ENCODE measurements at places on chromosomes 3 and 15. TPM values are rescaled to one million over a fixed set of nuclear protein-coding genes. Genes with fewer than 3 reads are reported as not detected.

GOLGA8R gene
- total RNA-seq = 6.1 TPM

TEX55 gene
- total RNA-seq = not detected

RMDN3 gene
- total RNA-seq = 67.6 TPM

ADAMTS9 gene
- total RNA-seq = 14.5 TPM

KCNAB1 gene
- 45.0 TPM for total RNA-seq

SGO1 gene
- not detected for total RNA-seq

- no peak for DNase-seq
Measured at GRCh38 chr3:188170461-188171459, 16.8 kb downstream of the LPP start.

DNA sequence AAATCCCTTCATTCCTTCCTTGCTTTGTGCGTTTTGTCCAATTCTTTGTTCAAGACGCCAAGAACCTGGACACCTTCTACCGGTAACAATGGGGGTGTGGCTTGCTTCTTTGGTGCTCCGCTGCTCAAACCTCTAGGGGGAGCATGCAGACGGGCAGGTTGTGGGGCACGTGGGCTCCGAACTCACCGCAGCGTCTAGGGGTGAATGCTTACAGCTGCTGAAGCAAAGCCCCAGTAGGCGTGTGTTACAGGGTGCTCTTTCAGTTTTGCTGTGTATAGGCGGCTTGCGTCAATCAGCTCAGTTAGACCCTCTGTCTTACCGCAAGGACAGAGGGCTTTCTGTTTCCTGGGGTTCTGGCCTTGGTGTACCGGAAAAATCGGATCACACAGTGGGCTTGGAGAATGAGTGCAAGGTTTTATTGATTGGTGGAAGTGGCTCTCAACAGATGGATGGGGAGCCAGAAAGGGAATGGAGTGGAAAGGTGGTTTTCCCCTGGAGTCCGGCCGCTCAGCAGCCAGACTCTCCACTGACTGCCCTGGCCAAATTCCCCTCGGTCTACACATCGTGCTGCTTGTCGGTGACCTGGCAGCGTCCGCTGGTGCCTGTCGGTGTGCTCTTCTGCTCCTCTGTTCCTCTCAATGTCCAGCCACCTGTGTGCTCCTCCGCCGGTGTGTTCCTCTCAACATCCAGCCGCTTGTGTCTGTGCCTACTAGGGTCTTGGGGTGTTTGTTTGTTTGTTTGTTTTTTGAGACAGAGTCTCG, 1.2 kb upstream of the LRRC34 start:
- no peak for DNase-seq

DNA sequence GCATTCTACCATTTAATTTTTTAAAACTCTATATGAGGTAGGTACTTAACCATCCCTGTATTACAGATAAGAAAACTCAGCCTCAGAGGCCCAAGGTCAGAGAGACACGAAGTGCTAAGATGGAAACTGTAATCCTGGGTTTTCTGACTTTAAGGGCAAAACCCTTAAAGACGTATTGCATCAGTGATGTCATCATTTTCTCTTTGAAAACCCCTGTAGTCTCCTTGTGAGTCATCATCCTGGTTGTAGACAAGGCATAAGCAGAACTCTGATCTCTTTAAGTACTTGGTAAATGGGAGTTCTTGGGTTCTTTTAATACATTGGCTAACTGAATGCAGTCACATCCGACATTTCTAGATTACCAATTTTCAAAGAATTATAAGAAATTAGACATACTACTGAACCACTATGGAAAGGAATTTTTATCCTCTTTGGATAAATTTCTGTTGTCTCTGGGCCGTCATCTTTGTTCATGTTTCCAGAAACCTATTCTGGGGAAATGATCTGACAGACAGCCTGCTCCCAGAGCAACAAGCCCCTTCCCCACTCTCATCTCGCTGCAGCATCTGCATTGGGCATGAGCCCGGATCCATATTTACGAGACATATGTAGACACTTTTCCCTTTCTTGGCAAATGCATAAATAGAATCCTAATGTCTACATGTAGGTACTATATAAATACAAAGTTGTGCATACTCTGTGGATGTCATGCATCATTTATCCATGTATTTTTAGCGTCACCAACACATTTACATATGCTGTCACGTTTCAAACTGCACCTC, 48.7 kb upstream of the MDFIC2 start:
- DNase-seq = no peak

DNA sequence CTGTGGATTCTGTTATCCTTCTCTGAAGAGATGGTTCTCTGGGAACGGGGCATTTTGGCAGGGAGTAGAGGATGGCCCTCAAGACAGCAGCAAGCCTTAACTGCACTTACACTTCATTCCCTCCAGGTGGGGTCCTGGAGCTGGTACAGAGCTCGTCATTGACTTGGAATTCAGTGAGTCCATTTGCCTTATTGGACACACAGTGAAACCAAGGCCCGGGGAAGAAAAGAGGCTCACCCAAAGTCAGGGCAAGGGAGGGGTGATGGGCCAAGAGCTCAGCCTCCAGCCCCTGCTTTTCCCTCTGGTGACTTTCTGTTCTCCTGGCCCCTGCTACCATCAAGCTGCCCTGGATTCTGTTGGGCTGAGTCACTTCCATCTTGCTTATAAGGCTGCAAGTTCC, 125.6 kb downstream of the ETFA start:
- no peak for DNase-seq

DNA sequence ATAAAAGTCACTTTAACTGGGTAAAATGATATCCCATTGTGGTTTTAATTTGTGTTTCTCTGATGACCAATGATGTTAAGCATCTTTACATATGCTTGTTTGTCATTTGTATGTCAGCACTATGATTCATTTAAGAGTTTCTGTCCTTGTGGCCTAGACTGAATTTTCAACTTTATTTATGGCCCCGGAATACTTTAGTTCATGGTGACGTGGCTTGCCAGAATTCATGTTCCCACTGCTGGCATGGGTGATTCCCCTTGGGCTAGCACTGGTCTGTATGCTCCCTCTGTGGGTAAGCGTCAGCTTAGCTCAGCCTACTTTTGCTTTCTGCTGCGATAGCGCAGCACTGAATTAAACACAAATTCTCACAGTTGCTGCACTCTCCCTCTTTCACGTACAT, 436.3 kb upstream of the SGO1 start:
- DNase-seq = no peak

DNA sequence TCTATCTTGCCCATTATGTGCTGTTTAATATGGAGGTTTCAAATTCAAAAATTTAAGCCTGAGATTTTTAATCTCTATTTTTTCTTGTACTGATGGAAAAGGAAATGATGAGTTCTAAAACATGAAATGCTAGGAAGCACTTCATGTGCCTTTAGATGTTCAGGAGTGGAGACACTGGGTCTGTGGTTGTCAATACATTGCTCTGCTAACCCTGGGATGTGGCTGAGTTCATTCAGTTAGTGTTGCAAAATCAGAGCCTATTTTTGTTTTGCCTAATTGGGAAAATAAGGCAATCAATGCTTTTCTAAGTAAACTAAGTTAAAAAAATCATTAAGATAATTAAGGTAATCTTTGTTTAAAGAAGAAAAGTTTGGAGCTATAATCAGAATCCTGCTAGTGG, 83.1 kb downstream of the DIPK2A start:
- DNase-seq = no peak

GRCh38 chr3:168051531-168052471, 43.9 kb downstream of the GOLIM4 start:
- DNase-seq = no peak

GRCh38 chr3:152157337-152157736, 111.4 kb upstream of the MBNL1 start:
- DNase-seq = no peak

DNA sequence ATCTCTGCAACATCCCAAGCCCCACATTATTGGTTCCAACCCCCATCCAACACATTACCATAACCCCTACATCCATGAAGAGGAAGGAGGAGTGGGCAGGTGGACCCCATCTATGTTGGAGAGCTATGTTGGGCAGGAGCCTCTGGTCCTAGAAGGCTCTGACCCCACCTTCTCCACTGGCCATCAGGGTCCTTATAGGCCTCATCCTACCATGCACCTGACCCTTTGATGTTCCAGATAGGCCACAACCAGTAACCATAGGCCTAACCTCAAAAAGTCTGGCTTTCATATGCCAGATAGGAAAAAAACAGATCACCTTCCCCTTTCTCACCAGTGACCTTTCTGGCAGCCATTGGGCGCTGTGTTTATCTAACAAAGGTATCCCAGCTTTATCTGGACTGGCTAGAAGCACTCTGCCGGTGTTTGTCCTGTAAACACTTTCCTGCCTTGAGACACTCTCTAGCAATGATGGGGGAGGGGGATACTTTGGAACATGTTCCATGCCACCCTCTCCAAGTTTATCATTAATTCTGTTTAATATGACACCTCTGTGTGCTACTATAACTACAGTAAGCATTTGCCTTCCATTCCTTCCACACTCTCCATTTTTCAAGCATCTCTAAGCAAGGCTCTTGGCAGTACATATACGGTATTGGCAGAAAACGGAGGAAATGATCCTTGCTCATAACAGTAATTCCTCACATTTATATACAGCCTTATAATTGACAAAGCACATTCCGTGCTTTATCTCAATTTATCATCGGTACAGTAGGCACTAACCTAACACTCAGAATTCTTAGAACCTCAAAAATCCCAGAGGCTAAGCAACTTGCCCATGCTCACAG, 377.1 kb downstream of the VPS13C start:
- no peak for DNase-seq

DNA sequence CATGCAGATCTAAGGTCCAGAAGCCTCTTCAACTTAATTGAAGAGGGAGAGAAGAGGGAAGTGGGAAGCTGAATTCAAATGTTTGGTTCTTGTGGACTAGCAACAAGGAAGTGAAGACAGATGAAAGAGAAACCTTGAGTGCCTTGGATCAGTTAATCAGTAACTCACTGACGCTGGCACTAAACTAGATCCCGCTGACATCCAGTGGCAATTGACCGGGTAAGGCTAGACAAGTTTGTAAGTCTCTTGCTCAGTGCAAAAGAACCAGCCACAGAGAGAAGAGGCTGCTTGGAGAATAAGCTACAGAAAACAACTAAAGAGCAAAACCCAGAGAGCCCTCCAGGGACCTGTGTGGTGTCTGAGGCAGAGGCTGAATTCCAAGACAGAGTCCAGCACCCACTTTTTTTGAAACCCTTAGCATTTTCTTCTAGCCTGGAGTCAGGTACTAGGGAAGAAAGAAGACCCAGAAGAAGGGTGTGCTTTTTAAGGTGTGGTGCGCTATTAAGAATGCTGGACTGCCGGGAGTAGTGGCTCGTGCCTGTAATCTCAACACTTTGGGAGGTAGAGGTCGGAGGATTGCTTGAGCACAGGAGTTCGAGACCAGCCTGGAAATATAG, 6.9 kb downstream of the PLCH1 start:
- DNase-seq = no peak

DNA sequence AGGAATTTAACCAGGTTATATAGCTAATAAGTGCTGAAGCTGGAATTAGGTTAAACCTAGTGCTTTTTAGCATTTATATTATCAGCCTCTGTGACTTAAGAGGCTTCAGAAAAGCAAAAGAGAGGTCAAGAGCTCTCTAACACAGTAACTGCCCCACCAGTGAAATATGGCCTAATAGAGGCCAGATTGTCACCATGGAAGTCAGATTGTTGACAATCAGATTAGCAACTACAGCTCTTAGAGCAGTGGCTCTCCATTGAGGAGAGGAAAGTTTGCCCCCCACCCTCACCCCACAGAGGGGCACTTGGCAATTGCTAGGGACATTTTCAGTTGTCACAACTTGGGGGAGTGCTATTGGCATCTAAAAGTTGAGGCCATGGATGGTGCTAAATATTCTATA, 23.3 kb upstream of the LMOD3 start:
- no peak for DNase-seq
